Dorsolateral prefrontal cortex (tissue), 122 donors: ENCODE measurements at places on chromosomes 1 and 21.
A peak's percentile ranks its signal among the peaks of the same experiment; 100 is the strongest.

- DNase-seq = no peak
Measured at GRCh38 chr1:228004856-228005462, 1.8 kb upstream of the WNT3A start.

DNA sequence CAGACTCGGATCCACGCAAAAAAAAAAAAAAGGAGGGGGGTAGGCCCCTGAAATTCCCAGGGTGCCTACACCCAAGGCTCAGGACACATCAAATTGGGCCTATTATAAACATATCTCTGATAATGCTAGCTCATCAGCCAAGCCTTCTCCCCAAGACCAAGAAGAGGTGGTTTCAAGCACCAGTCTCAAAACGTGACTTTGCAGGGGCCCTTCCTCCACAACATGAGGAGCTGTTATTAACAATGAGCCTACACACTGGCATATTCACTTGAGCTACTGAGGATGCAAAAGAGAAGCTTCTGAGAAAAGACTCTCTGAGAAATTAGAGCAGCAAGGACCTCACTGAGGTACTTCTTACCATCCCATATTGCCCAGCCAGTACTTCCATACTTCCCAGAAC, 32.7 kb downstream of the ERI3 start:
- no peak for DNase-seq

DNA sequence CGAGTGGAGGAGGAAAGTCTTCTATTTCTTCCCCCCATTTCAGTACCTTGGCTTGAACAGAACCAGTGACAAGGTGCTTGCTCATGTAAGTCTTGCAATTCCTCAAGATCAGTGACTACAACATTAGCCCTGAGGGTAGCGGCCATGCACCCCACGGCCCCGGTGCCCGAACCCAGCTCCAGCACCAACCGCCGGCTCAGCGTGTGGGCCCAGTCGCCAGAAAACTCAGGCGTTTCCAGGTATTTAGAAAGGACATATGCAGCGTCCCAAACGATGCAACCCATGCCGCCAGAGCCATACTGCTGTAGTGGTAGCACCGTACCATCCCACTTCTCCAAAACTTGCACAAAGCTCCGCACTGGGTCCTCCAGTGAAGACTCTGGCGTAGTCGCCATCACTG, 11.2 kb upstream of the MANEAL start:
- no peak for DNase-seq

GRCh38 chr1:117181630-117182041, 29.1 kb downstream of the VTCN1 start:
- no peak for DNase-seq

DNA sequence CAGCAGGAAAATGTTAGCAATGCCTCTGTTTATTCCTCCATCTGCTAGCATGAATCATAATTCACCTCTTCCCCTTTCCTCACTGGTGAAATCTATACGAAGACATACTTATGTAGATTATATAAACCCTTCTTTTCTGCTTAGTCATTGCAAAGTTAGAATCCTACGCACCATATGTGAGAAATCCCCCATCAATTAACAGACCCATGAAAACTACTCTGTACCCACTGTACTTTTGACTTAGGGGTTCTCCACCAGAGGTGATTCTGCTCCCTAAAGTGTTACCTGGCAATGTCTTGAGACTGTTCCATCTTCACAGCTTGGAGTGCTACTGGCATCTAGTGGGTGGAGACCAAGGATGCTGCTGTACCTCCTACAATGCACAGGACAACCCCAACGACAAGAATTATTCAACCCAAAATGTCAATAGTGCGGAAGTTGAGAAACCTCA, 49.6 kb upstream of the KCTD3 start:
- no peak for DNase-seq

- DNase-seq = no peak
Measured at GRCh38 chr1:26020330-26020768, 1.2 kb upstream of the EXTL1 start.

GRCh38 chr1:42970143-42970542, 11.5 kb upstream of the SLC2A1 start:
- no peak for DNase-seq

GRCh38 chr1:163196449-163196787, 6.3 kb downstream of the RGS5 start:
- no peak for DNase-seq

DNA sequence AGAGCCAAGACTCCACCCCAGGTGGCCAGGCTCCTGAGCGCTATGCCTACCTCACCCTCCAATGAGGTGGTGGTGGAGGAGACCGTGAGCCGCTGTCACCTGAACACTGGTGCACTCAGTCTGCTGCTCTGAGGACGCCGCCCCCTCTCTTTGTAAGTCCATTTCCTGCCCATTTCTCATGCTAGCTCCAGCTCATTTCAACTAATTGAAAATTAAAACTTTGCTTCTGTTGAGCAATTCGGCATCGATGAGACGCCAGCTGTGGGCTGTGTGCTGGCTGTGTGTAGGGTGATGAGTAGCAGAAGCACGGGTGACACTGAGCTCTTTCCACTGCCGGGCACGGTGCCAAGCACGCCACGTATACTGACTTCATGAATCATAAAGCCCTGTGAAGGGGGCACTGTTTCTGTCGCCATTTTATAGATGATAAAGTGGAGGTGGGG, 11.2 kb downstream of the TNFRSF1B start:
- peak; percentile 68 for DNase-seq

- no peak for DNase-seq
Measured at GRCh38 chr1:235090406-235091069, 38.1 kb downstream of the TOMM20 start.

DNA sequence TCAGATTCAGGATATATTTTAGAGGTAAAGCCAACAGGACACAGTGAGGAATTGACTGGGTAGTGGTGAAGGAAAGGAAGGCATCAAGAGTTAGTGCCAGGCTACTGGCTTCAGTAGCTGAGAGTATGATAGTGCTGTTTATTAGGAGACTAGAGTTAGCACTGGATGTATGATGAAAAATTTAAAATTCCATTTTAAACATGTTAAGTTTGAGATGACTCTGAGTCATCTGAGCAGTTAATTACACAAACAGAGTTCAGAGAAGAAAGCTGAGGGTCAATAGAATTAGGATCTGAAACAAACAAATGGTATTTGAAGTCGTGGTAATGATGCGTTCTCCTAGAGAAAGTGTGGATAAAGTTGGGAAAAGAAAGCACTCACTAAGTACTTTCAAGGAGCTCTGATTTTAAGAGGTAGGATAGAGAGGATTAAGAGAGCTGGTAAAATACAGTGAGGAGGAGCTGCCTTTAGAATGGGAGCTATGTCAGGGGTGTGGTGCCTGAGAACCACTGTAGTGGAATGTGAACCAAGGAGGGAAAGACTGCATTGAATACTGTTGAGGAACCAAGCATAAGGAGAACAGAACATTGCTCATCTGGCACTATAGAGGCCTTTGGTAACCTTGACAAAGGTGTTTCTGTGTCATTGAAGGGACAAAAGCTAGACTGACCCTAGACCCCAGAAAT, 21.7 kb upstream of the SHCBP1L start:
- no peak for DNase-seq

DNA sequence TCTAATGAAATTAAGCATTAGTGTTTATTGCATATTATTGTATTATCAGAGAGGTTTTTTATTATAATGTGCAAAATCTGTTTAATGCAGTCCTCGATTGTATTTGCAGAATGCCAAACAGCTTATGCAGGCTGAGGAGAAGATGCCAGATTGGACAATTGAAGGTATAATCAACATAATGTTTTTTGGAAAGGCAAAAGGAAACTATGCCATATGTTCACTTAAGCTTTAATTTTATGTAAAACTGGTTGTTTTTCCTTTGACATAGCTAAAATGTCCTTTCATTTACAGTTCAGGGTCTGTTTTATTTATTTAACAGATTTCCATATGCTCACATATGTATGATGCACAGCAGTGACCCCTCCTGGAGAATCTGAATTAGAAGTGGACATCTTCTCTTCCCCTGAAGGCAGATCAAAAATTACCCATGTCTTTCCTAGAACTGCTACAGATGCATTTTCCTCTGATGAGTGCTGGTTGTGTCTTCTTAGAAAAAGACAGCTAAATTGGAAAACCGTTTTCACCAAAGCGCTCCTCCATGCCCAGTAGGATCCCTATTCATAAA, 143.5 kb upstream of the USH2A start:
- no peak for DNase-seq

- DNase-seq = no peak
Measured at GRCh38 chr1:157773493-157774350, 3.2 kb downstream of the FCRL2 start.

- DNase-seq = no peak
Measured at GRCh38 chr1:49197081-49197480, 420.4 kb upstream of the BEND5 start.

GRCh38 chr1:7508934-7509519, 262.1 kb upstream of the VAMP3 start:
- DNase-seq = no peak

DNA sequence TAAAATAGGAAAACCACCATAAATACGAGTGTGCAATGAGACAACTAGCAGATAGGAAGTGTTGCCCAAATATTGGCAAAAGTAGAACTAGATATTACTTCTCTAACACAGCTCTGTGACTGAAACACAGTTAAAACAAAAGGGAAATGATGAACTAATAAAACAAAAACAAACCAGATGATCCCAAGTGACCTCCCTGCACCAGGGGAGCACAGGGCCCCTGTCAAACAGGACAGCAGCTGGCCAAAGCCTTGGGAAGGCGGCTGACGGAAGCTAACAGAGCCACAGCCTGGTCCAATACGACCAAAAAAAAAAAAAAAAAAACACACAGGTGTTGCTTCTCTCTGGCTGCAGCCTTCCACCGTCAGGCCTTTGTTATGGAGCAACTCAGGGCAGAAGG, 17.8 kb downstream of the ZBTB17 start:
- no peak for DNase-seq

GRCh38 chr1:194067772-194068171, 881.4 kb upstream of the B3GALT2 start:
- no peak for DNase-seq

DNA sequence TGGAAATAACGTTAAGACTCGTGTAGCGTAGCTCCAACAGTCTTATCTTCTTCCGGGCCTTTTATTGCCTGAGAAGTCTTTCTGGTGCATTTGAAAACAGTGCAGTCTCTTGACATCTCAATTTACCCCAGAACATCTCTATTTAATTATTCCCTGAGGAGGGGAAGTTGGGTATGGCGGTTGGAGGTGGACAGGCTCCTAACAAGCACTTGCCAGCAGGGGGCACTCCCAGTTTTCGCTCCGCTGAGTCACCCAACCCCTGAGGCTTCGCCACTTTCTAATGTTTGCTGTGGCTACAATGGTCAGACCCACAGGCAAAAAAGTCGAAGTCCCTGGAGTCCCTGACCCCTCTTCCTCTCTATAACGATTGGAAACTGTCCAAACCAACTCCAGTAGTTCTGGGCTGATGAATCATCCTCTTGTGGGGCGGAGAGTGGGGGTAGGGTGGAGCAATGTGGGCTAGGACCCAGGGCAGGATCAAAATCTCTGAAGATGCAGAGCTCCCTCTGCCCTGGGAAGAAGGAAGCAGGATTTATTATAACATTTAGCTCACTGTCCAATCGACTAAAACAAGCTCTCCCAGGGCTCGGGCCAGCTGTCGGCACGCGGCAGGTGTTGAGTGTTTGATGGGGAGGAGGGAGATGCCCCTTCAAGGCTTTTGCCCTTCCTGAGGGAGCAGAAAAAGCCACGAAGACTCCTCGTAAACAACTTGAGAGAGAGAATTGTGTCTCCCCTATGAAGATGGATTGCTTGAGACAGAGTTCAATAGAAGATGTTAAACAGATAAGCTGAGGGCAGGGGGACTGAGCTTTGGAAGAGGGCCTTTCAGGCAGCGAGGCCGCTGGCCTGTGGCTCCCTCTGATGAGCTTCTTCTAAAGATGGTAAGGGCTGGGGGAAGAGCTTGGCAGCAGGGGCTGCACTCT, 85.7 kb downstream of the BRINP2 start:
- peak; percentile 75 for DNase-seq

GRCh38 chr21:45990741-45991605, 9.4 kb downstream of the COL6A1 start:
- no peak for DNase-seq

GRCh38 chr1:181140891-181141290, 52.4 kb downstream of the IER5 start:
- DNase-seq = no peak

GRCh38 chr1:11101347-11101746, 1.7 kb upstream of the EXOSC10 start:
- no peak for DNase-seq

DNA sequence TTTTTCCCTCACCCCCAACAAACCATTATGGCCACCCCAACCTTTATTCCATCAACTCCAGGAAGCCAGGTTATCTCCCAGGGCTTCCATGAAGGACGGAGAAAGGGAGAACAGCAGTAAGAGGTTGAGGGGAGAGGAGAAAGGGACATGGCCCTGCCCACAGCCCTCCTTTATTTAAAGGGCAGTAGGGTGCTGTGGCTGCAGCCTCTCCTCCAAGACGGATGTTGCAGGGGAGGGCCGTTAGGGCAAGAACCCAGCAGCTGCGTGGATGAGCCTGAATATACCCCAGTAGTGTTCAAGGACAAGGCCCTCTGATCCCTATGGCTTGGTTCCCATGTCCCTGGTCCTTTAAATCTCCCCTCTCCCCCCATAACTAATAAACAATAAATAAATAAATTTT, 5.9 kb downstream of the RXFP4 start:
- no peak for DNase-seq

- DNase-seq = no peak
Measured at GRCh38 chr1:226645279-226645976, 93.7 kb downstream of the ITPKB start.

- no peak for DNase-seq
Measured at GRCh38 chr1:10655002-10655401, 141.4 kb downstream of the CASZ1 start.

GRCh38 chr1:160454371-160455152, 54.2 kb downstream of the VANGL2 start:
- DNase-seq = no peak

- DNase-seq = no peak
Measured at GRCh38 chr1:65056866-65057265, 90.5 kb upstream of the JAK1 start.

- DNase-seq = no peak
Measured at GRCh38 chr1:46219551-46220520, 16.7 kb downstream of the LURAP1 start.

DNA sequence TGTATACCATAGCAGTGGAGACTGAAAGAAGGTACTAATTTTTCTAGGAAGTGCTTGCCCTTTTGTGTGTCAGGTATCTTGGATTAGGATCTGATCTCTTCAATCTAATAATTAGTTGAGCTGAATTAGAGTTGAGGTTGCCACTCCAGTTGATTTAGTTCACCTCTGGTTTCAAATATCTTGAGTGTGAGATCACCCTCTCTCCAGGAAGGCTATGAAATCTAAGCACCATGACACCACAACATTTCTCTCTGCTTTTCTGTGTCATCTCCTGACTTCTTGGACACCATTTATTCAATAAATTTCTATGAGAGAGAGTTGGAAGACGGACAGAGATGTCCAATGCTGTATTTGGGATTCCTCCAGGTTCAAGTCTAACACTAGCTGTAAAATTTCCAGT, 212.8 kb downstream of the DYRK1A start:
- no peak for DNase-seq
